ENCODE measurements at places on chromosomes 3 and 15. TPM values are rescaled to one million over a fixed set of nuclear protein-coding genes. Genes with fewer than 3 reads are reported as not detected.

DNA sequence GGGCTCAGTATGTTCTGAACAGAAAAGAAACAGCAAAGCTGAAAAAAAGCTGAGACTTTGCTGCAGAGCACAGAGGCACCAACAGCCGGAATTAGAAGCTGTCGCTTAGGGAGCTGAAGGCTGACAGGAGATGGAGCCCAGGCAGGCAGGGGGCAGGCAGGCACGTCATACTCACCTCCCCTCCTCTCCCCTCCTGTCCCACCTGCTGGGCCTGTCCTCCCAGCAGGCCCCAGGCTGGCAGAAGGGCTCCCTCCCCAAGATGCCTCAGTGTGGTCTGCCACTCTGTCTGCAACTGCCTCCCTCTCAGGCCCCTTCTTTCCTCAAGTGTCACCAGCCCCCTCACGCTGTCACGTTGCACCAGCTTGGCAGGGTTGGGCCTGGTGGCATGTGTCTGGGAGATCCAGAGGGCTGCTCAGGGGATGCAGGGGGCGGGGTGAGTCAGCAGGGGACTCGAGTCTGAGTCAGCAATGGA is 3.2 kb upstream of the ANKRD63 start:
- H3K4me1 ChIP-seq = peaks cover 13% of the 10 kb centered on the region
- no peaks in the 10 kb centered on the region for H3K36me3 ChIP-seq
- H3K27me3 ChIP-seq = peaks cover 28% of the 10 kb centered on the region

DNA sequence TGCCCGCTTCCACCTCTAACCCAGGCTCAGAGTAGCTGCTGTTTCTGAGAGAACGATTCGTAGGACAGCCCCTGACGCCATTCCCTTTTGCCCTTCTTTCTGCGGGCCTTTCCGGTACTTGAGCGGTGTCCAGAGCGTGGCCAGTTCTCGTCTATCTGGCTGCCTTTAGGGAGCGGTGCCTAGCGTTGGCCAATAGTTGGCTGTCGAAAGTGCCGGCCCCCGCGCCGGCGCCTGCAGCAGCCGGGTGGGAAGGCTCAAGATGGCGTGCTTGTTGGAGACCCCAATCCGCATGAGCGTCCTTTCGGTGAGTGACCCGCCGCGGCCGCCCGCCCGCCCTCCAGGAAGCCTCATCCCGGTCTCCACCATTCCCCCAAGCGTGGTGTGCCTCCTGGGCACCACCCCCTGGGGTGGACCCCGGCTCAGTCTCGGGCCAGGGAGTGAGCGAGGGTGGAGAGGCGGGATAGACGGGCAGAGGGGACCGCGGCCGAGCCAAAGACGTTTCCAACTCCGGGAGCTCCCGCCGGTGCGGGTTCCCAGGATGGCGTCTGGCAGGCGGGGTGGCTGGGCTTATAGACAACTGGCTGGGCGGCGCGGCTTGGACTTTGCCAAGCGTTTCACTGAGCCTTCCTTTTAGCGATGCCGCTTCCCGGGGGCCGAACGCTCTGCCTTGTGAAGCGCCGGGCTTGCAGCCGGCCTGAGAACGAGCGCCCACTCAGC is at the start of gene ARMC8:
Gene ARMC8 (plus strand): TSS at position 6 of the 717 bp plus-strand sequence. CDS start 254 bp downstream, at position 260.
- H3K4me3 ChIP-seq = peak within 1 kb of the TSS; percentile 97
- H3K27ac ChIP-seq = peak within 1 kb of the TSS; percentile 98
- H3K27me3 ChIP-seq = peaks cover 12% of the 10 kb centered on the region
- peaks cover 11% of the 10 kb centered on the region for H3K36me3 ChIP-seq
- peaks cover 46% of the 10 kb centered on the region for H3K4me1 ChIP-seq

GRCh38 chr3:104178680-104179079 is 1188.0 kb upstream of the ALCAM start:
- no peaks in the 10 kb centered on the region for H3K4me1 ChIP-seq
- no peak overlapping the region for H3K27ac ChIP-seq
- no peaks in the 10 kb centered on the region for H3K27me3 ChIP-seq
- H3K36me3 ChIP-seq = no peaks in the 10 kb centered on the region
- DNase-seq = no peak
- H3K4me3 ChIP-seq = no peak overlapping the region

- peak; percentile 3 for DNase-seq
- no peak overlapping the region for H3K4me3 ChIP-seq
- H3K27me3 ChIP-seq = no peaks in the 10 kb centered on the region
- peak overlapping the region; percentile 1 for H3K27ac ChIP-seq
Observed at GRCh38 chr3:155131104-155131503, 51.0 kb downstream of the MME start.

DNA sequence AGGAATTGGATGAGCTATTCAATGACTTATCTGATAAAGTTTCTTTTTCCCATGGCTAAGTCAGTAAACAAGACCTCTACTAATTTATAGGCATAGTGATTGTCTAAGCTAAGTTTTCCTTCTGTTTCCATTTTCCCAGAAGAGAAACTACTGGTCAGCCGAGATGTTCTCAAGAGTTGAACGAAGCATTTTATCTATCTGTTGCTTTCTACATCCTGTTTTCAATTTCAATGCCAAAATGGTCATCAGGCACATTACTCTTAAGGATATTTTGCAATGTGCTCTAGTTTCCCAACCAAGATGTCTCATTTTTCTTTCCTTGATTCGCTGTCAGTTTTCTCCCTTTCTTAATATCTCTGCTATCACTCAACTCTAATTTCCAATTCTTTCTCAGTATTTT is 228.7 kb downstream of the MBNL1 start:
- DNase-seq = no peak
- H3K27me3 ChIP-seq = peaks cover 3% of the 10 kb centered on the region
- peaks cover 27% of the 10 kb centered on the region for H3K4me1 ChIP-seq
- H3K27ac ChIP-seq = no peak overlapping the region
- H3K36me3 ChIP-seq = peaks cover 14% of the 10 kb centered on the region
- no peak overlapping the region for H3K4me3 ChIP-seq

DNA sequence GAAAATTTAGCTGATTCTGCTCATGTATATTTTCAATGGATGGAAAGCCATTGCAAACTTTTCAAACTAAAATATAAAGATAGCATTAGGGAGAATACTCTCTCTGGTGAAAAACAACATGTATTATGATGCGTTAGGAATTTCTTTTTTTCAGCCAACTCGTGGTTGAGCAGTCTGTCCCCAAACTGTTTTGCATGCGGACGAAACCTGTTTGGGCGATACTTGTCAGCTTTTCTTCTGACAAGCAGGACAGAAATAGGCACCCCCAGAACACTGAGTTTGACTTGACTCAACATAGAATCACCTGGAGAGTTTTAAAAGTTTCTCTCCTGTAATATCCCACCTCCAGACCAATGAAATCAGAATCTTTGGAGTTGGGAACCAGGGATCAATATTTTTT is 417.5 kb upstream of the TPRG1 start:
- no peak overlapping the region for H3K4me3 ChIP-seq
- peaks cover 19% of the 10 kb centered on the region for H3K4me1 ChIP-seq
- no peak for DNase-seq
- no peak overlapping the region for H3K27ac ChIP-seq
- peaks cover 5% of the 10 kb centered on the region for H3K36me3 ChIP-seq

GRCh38 chr3:162845918-162846317 is 1349.3 kb downstream of the OTOL1 start:
- no peak overlapping the region for H3K27ac ChIP-seq
- H3K27me3 ChIP-seq = no peaks in the 10 kb centered on the region
- H3K36me3 ChIP-seq = no peaks in the 10 kb centered on the region
- H3K4me3 ChIP-seq = no peak overlapping the region

- DNase-seq = no peak
- H3K27me3 ChIP-seq = peaks cover 16% of the 10 kb centered on the region
- H3K36me3 ChIP-seq = no peaks in the 10 kb centered on the region
- H3K27ac ChIP-seq = no peak overlapping the region
- peaks cover 5% of the 10 kb centered on the region for H3K4me1 ChIP-seq
- H3K4me3 ChIP-seq = no peak overlapping the region
Observed at GRCh38 chr3:186960347-186960746, 30.0 kb downstream of the ST6GAL1 start.

DNA sequence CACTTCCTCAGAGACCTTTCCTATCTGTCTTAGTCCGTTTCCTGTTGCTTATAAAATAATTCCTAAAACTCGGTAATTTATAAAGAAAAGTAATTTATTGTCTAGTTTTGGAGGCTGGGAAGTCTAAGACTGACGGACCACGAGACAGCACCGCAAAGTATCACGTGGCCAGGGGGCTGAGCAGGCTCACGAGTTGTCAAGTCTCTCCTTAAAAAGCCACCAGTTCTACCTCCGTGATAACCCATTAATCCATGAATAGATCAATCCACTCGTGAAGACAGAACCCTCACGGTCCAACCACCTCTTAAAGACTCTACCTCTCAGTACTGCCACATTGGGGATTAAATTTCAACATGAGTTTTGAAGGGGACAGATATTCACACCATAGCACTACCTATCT is 821 bp downstream of the LINS1 start:
- no peaks in the 10 kb centered on the region for H3K27me3 ChIP-seq
- DNase-seq = no peak
- H3K4me3 ChIP-seq = no peak overlapping the region
- peaks cover 22% of the 10 kb centered on the region for H3K4me1 ChIP-seq

DNA sequence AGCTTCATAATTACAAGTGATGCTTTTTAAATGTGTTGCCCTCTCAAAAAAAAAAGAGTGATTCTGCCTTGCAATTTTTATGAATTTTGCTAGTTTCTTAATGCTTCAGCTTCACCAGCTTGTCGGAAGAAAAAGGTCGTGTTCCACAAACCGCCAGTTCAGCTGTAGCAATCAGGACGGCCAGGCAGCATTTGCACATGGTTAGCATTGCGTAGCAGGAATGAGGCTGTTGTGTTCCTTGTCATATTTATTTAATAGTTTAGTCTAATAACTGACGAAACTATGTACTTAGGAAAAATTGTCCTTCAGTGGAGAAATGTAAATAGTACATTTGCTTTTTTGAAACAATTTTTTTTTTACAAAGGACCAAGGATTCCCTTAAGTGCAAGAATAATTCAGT is 64.9 kb upstream of the SELENOK start:
- H3K27ac ChIP-seq = no peak overlapping the region
- no peaks in the 10 kb centered on the region for H3K4me1 ChIP-seq
- no peak overlapping the region for H3K4me3 ChIP-seq
- no peak for DNase-seq
- H3K36me3 ChIP-seq = no peaks in the 10 kb centered on the region

ARL8B gene
- total RNA-seq = 51.5 TPM

KCNMB3 gene
- total RNA-seq = 0.63 TPM

TYRO3 gene
- 12.0 TPM for total RNA-seq

GHSR gene
- not detected for total RNA-seq

CLK3 gene
- total RNA-seq = 55.2 TPM

MUSTN1 gene
- total RNA-seq = not detected

CP gene
- not detected for total RNA-seq

All from HFFc6 (cell line).